M059J (cell line): ENCODE measurements at places on chromosomes 3 and 15. TPM values are rescaled to one million over a fixed set of nuclear protein-coding genes. Genes with fewer than 3 reads are reported as not detected.
A peak's percentile ranks its signal among the peaks of the same experiment; 100 is the strongest.

SEMA3G gene
- total RNA-seq = 0.07 TPM in 1 of 2 replicates, not detected in the other

DNA sequence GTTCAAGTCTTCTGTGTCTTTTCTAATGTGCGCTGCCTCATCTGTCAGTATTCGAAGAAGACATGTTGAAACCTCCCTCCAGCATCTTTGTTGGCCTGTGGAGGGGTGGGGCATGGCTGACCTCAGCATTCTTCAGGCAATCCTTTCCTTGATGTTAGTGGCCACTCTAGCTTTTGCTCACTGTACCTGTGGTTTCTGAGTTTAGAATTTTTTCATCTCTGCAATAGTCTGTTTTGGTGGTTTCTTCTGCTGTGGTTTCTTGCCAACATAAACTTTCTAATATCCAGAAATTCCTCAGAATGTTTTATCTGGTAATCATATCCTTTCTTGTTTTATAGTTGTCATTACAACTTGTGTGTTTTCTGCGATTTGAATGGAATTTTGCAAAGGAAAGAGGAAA lies 251.3 kb upstream of the NR2E3 start:
- DNase-seq = peak; percentile 93

GRCh38 chr3:101262393-101263240 lies 57.8 kb downstream of the IMPG2 start:
- no peak for DNase-seq

DNA sequence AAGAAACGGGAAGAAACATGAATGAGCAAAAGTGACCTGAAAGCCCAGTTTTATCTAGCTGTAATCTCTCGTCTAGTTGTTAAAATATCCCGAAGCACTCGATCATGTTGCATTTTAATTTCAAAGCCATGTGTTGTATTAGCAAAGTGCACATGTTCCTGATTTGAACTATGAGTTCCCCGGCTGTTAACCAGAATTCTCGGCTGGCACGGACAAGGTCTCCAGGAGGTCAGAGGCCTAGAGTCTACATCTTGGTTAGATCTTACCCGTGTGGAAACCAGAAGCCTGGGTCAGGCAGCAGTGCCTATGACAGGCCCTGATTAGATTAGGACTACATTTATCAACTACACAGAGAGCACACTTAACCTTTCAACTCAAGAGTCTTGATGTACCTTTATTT lies 195.8 kb downstream of the CDIN1 start:
- no peak for DNase-seq

- no peak for DNase-seq
Measured at GRCh38 chr3:55512571-55513343, 25.7 kb upstream of the WNT5A start.

COLQ gene
- total RNA-seq = 0.12 and 0.27 TPM in 2 replicates

DNA sequence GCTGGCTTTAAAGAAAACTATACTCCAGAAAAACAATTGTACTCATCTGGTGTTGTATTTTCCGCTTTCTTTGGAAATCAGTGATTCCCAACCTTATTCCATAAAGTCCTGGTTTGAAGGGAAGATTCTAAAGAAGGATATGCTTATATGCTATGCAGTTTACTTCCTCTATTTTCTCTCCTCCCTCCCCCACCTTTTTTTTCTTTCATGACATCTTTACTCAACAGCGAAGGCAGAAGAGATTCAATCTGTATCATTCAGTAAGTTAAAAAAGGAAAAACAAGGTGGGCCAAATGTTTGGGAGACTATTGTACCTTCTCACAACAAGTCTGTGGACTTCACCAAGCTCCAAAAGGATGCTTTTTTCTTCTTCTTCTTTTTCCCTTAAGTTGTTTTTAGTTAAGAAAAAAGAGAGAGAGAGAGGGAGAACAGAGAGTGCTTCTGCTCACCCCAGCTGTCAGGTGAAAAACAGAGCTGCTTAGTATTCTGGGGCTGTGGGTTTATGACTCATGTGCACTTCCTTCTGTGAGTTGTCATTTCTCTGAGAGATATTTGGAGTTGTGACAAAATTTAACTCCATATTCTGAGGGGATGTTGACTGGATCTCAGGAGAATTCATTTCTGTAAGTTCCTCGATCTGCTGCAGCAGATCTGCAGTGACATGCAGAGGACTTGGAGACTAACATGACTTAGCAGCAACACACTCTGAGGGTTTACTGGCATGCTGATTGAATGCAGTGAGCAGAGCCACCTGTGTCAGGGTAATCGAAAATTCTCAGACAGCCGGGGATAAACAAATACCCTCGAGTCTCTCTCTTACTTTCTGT lies 70.7 kb downstream of the SSR3 start:
- DNase-seq = peak; percentile 87

ELL3 gene
- 0.86 and 2.4 TPM in 2 replicates for total RNA-seq

- DNase-seq = peak; percentile 81
Measured at GRCh38 chr3:139427283-139428060, 38.0 kb upstream of the COPB2 start.

GRCh38 chr15:60729850-60730458 lies 251.0 kb upstream of the ICE2 start:
- DNase-seq = no peak

RGMA gene
- not detected in 2 replicates for total RNA-seq

DNA sequence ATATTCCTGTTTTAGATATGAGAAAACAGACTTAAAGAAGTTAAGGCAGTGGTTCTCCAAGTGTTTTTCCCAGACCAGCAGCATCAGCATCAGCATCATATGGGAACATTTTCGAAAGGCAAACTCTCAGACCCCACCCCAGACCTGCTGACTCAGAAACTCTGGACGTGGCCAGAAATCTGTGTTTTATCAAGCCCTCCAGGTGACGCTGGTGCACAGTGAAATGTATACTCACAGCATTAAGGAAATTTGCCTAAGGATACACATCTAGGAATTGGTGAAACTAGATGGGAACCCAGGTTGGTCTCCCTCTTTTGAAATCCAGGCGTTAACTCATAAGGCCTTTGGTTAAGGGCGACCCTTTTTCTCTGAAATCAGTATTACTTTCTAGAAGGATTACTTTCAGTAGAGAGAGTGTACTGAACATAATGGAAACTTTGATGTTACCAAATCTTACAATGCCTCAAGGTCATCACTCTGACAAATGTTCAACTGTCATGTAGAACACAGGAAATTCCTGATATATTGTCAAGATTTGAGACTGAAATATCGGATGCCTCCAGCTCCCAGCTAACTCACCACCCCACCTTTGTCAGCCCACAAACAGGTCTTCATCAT lies 910.2 kb downstream of the ROBO1 start:
- DNase-seq = peak; percentile 3

RASL12 gene
- not detected in 2 replicates for total RNA-seq

TMEM207 gene
- not detected in 2 replicates for total RNA-seq

- DNase-seq = no peak
Measured at GRCh38 chr3:77102951-77103769, 63.3 kb downstream of the ROBO2 start.

SH3BP5 gene
- 9.2 and 9.9 TPM in 2 replicates for total RNA-seq

DNA sequence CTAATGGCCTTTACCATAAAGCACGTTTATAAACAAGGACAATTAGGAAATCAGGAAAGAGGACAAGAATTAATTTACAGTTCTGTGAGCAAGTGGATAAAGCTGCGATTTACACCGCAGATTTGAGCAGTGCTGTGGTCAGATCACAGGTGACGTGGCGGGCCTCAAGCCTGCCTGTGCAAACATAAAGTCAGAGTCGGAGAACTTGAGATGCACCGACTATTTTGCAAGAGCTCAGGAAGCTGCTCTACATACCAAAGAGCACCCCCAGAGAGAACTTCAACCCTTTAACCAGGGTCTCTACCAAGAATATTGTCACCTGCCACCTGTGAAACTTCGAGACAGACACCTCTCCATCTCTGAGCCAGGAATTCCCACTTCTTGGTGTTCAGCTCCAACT lies 35.7 kb downstream of the MECOM start:
- no peak for DNase-seq

- DNase-seq = no peak
Measured at GRCh38 chr3:187287256-187287655, 4.3 kb downstream of the MASP1 start.

NKTR gene
- 8.0 and 9.4 TPM in 2 replicates for total RNA-seq

DNA sequence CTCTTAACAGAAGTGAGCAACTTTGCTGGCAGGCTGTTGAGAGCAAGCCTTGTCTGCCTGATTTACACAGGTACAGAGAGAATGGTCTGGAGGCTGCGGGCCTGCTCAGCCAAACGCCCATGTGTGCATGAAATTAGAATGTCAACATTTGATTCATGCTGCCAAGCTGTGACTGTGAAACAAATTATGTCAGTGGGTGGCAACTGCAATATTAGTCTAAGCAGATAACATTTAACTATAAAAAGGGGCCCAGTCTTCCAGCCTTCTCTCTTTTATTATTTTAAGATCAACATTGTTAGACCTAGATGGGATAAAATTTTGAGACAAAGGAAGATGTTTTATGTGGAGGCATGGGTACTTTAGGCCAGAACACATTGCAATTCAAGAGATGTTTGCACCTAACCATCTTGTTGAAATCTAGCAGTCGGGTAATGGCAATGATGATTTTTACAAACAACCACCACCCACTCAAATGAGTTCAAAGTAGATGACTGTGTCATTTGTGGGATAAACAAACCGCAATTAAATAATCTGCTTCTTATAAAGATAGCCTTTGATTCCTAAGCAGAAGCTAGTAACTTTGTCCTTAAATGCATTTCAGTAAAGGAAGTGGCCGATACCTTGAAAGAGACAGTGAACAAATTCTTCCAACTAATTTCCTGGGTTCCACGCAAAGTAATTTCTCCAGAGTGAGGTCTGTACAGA lies 70.2 kb downstream of the FOXB1 start:
- peak; percentile 51 for DNase-seq

GRCh38 chr3:47590216-47590615 lies 11.6 kb upstream of the CSPG5 start:
- DNase-seq = no peak

DNA sequence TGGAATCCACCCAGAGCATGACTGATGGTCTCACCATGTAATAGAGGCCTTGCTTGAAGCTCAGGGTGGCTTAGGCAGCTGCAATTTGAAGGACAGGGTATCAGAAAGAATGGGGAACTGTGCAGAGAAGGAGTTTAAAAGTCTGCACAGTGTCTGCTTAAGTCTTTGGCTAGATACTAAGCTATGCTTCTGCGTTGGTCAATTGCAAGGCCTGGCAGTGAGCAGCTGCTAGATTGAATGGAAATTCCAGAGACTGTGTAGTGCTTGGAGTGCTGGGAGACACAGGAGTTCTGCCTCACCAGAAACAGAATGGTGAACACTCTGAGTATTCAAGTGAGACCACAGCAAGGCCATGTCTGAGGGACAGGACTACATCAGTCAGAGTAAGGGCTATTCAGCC lies 17.3 kb upstream of the ATP10A start:
- DNase-seq = no peak

DNA sequence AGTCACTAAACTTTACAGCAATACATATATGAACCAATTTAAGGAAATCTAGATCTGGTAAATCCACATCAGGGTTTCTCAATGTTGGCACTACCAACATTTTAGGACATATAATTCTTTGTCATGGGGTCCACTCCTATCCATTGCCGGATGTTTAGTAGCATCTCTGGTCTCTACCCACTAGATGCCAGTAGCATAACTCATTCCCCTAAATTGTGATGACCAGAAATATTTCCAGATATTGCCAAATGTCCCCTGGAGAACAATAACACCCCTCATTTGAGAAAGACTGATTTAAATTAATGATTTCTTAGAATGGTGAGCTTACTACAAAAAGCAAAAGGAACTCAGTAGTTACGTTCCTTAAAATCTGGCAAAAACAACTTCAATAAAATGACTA lies 23.1 kb upstream of the ANKRD28 start:
- DNase-seq = peak; percentile 14

DNA sequence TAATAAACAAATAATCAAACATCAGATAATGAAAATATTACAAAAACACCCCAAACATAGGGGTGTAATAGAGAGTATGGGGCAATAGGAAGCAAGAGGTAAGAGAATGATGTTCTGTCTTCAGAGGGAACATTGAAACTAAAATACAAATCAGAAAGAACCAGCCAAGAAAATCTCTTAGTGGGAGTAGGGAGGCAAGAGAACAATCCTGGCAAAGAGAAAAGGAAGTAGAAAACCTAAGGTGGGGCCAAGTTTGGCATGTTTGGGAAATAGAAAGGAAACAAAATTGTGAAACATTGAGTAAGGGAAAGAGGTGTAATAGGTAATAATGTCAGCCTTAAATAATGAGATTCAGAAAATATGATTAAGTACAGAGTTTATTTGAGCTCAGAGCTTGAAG lies 467.1 kb downstream of the RBMS3 start:
- no peak for DNase-seq

GRCh38 chr3:108450444-108450843 lies 60.0 kb downstream of the MYH15 start:
- DNase-seq = no peak

- DNase-seq = no peak
Measured at GRCh38 chr3:28841441-28841840, 439.4 kb upstream of the RBMS3 start.

GRCh38 chr3:128052595-128053351 lies 536 bp downstream of the SEC61A1 start:
- peak; percentile 36 for DNase-seq

C3orf85 gene
- total RNA-seq = not detected in 2 replicates

DNA sequence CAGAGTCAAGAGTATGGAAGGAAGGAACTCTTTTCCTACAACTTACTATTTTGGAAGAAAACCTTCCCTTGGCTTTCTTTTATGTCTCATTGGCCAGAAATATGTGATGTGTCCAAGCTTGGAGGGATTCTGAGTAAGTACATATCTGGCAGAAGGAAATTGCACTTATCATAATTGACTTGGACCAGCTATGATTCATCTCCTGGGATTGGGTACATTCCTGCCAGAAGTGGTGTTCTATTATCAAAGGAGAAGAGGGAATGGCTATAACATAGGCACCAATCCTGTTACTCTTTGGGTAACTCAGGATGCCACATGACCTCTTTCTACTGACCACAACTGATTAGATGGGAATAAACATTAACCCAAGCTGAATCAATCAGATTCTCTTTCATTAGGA lies 13.5 kb upstream of the DAZL start:
- DNase-seq = peak; percentile 45

GRCh38 chr3:126487151-126487771 lies 11.6 kb upstream of the ZXDC start:
- peak; percentile 96 for DNase-seq

FBXL2 gene
- total RNA-seq = 2.9 and 3.8 TPM in 2 replicates

DNA sequence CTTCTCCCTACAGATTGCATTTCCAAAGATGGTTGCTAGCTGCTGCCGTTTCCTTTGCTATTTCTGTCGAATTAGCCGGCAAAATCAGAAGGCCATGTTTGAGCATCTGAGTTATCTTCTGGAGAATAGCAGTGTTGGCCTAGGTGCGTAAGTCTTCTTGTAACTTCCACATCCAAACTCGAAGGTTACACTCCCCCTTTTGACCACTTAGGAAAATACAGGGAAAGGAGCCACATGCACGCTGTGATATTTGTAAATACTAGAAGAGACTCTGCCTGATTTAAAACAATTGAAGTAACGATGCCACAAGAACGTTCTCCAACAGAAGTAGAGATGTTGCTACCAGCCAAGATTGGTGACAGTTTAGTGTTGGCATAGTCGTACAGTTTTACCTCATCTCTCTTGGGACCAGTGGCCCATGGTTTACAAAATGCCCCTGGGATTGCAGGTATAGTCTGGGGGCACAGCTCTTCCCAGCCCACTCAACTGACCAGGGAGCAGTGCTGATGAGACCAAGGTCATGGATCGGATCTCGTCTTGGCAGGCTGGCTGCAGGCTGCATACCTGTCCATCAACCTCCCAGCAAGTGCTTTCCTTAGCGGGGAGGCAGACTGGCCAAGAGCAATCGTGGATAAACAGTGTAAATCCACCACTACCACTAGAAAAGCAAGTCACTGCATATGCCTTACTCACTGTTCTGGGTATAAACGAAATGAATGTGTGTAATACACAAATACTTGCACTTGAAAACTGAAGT lies 268.4 kb upstream of the CHRM5 start:
- DNase-seq = no peak

SCN5A gene
- 1.3 and 1.6 TPM in 2 replicates for total RNA-seq

GRCh38 chr3:14410106-14410502 lies 7.7 kb downstream of the SLC6A6 start:
- DNase-seq = no peak
